ENCODE measurements at places on chromosomes 7 and 10. TPM values are rescaled to one million over a fixed set of nuclear protein-coding genes. Genes with fewer than 3 reads are reported as not detected.

DNA sequence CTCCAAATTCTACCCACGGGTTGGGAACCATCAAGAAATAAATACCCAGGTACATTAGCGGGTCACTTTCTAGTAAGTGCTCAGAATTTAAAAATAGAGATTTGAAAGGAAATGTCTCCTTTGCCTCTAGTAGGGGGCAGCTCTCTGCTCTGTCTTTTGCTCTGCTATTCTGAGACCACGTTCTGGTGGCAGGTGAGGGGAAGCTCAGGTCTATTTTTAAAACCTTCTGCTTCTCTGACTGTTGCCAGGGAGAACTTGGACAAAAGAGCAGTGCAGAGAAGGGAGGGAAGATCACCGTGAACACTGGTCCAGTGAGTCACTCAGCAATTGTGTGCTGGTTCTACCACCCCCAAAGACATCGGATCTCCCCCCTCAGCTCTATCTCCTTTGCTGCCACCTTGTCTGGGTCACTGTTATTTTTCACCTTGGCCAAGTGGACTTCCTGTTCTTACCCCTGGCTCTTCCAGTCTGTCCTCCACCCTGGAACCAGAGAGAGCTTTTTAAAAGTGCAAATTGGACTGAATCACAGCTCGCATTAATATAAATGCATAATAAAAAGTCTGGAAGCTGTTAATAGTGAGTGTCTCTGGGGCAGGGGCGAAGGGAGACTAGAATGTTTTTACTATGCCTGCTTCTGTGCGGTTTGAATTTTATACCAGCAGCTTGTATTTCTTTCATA is 72.4 kb upstream of the LOXL4 start:
- peak; percentile 69 for DNase-seq

GRCh38 chr10:38038107-38038931 is 27.8 kb downstream of the ZNF33A start:
- no peak for DNase-seq

- no peak for DNase-seq
Measured at GRCh38 chr7:157711353-157711888, 374.6 kb downstream of the DNAJB6 start.

The GTF2IRD2 gene
- 6.7 TPM for total RNA-seq

The SPAM1 gene
- not detected for total RNA-seq

GRCh38 chr7:155203059-155203881 is 94.4 kb upstream of the INSIG1 start:
- no peak for DNase-seq

- no peak for DNase-seq
Measured at GRCh38 chr10:68151453-68151852, 42.2 kb downstream of the MYPN start.

DNA sequence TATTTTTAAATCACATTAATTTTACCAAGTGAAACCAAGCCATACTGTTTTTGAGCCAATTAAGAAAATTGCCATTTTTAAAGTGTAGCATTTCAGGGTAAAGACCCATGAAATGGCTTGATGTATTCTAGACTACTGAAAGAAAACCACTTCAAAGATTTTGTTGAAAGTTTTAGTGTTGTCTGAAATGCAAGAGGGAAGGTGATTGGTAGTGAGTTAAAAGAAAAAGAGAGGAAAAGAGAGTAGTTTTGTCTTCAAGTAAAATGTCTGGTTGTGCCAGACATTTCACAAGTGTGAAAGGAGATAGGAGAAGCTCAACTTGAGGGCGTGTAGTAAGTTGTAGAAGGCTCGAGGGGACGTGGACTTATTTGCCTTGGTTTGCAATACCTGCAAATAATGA is 41.6 kb downstream of the CALML5 start:
- DNase-seq = no peak

- no peak for DNase-seq
Measured at GRCh38 chr7:131933751-131934289, 377.4 kb upstream of the PODXL start.

GRCh38 chr7:152969335-152969734 is 209.8 kb downstream of the ACTR3B start:
- DNase-seq = no peak

DNA sequence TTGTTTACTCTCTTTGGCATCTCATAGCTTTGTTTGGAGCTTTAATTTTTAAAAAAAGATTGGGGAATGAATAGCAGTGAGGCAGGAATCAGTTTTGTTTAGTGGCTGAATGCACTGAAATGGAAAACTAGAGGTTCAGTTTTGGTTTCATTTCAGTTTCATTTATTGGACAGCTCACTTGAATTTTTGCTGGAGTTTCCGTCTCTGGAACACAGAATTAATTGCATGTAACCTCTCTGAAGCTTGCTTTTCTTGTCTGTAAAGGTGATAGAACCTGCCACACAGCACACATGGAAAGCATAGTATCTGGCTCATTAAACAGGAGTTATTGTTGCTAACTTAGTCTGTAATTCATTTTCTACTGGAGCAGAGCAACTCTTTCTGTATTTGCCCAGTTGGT is 7.1 kb downstream of the GRM8 start:
- no peak for DNase-seq

The GDF2 gene
- total RNA-seq = not detected

The SPDYE9 gene
- not detected for total RNA-seq

- no peak for DNase-seq
Measured at GRCh38 chr7:144768633-144769032, 67.2 kb downstream of the TPK1 start.

DNA sequence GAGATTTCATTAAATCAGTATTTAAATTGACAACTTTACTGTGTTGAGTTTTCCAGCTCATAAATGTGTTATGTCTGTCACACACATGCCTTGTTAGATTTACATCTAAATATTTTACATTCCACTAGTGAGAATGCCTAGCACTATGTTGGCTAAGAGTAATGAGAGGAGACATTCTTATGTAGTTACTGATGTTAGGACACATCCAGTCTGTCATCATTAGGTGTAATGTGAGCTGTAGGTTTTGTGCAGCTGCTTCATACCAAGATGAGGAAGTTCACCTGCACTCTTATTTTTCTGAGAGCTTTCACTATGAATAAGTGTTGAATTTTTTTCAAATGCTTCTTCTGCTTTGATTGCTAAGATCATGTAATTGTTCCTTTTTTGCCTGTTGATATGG is 218.0 kb upstream of the IGFBP3 start:
- DNase-seq = peak; percentile 77

The GRM3 gene
- not detected for total RNA-seq

The EZH2 gene
- 6.1 TPM for total RNA-seq

- peak; percentile 53 for DNase-seq
Measured at GRCh38 chr7:106813705-106814305, 51.3 kb upstream of the PIK3CG start.

- DNase-seq = no peak
Measured at GRCh38 chr7:12619461-12620069, 49.0 kb downstream of the SCIN start.

- peak; percentile 57 for DNase-seq
Measured at GRCh38 chr7:70696201-70696754, 435.7 kb upstream of the GALNT17 start.

The MALRD1 gene
- total RNA-seq = not detected

DNA sequence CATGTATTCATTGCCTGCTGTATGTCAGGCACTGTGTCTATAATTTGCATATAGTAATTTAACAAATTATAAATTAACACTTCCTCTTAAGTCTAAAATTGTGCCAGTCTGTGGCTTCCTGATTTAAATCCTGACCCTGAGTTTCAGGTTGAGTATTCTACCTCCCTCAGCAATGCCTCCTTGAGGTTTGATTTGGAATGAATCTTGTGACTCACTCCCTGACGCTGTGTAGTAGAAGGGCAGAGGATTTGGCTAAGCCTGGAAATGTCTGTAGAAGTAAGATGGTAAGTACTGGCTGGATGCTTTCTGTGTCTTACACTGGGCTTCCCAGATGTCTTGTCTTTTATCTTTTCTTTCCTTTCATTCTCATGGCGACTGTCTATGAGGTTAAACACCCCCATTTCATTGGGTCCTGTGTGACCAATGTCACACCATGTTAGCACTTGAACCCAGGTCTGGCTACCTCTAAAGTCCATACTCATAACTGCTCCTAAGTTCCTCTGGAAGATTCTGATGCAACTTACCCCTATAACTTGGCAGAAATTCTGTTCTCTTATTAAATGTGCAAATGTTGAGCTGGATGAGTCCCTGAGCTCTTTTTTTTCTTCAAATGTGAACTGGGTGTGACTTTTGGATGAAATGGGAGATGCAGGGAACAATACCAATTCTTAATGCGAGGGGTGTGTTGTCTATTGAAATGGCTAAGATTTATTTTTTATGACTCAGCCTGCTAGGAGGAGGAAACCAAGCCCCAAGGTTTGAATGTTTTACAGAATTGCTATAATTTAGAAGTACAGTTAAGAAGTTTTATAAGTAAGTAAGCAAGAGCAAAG is 48.5 kb downstream of the PLCE1 start:
- peak; percentile 91 for DNase-seq

The GPNMB gene
- total RNA-seq = 38.2 TPM

DNA sequence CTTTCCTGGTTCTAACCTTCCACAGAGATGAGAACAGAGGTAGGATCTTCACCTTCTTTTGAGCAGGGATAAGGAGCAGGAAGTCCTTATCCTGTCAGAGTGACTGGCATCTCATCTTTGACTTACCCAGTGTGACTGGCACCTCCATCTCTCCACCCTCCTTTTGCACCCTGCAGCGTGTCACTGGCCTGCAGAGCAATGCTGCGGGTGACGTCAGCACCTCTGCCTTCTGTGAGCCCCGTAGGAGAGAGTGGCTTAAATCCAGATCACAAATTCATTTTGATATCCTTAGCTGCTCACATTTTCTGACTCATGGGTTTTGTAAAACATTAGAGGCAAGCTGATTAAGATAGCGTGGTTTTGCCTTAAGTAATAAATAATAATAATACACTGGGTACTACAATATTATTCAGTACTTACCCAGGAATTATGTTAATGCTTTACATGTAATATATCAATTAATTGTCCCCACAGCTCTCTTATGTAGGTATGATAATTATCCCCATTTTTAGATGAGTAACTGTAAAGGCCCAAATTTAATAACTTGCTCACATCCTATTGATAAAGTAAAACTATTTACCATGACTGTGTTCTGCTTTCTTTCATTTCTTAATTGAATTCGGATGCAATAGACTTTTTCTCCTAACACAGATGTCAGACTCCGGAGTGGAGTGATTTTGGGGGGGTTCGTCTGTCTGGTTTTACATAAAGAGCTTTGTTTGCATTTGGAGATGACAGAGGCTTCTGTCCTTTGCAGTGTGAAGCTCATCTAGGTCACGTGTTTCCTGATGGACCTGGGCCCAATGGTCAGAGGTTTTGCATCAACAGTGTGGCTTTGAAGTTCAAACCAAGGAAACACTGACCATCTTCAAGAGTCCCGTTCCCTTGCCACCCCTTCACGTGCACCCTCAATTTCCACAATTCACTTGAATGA is 24.9 kb downstream of the MSRB2 start:
- DNase-seq = no peak

DNA sequence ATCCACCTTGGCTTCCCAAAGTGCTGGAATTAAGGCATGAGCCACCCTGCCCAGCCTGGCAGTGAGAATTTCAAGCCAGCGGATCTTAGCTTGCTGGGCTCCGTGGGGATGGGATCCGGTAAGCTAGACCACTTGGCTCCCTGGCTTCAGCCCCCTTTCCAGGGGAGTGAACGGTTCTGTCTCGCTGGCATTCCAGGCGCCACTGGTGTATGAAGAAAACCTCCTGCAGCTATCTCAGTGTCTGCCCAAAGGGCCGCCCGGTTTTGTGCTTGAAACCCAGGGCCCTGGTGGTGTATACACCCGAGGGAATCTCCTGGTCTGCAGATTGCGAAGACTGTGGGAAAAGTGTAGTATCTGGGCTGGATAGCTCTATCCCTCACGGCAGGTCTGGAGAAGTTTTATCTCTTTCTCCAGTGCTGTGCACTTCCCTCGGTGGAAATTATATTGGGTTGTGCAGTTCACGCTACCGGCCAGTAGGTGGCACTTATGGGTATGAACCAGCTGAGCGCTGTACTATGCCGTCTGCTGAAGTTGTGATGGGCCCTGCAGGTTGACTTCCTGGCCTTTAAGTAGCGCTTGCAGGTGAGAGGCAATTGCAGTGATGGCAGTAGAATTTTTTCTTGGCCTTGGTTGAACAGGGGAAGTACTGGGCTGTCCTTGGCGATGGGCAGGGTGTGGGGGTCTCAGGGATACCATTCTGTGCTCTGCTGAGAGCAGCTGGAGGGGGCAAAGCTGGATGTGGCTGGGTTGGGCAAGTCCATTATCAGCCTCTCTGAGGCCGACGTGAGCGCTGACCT is 138.0 kb upstream of the MTPN start:
- DNase-seq = peak; percentile 62

DNA sequence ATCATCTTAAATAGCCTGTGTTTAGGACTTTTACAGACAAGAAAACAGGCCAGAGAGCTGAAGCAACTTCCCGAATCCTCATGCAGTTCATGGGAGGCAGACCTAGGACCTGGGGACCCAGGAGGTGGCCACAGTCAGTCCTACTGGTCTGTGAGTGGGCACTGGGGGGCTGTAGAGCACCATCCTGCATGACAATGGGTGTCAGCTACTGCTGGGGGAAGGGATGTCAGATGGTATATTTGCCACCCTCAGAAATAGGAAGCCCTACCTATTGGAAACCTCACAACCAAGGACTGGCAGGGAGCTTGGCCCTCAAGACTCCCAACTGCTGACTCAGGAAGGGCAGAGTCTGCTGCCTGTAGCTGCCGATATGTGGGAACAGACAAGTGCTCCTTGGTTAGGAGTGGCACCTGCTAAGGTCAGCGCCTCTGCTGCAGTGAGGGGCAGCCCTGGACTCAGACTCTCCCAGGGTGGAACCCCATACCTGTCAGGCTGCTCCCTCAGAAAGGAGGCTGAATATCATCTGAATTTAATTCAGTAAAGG is 29.7 kb downstream of the OGDH start:
- DNase-seq = no peak

The CYP3A4 gene
- not detected for total RNA-seq

- DNase-seq = peak; percentile 96
Measured at GRCh38 chr7:116525913-116526861, 1.4 kb downstream of the CAV1 start.

GRCh38 chr10:59432207-59432900 is 70.0 kb upstream of the FAM13C start:
- DNase-seq = peak; percentile 26

GRCh38 chr7:20954711-20955619 is 168.3 kb upstream of the SP8 start:
- DNase-seq = no peak

DNA sequence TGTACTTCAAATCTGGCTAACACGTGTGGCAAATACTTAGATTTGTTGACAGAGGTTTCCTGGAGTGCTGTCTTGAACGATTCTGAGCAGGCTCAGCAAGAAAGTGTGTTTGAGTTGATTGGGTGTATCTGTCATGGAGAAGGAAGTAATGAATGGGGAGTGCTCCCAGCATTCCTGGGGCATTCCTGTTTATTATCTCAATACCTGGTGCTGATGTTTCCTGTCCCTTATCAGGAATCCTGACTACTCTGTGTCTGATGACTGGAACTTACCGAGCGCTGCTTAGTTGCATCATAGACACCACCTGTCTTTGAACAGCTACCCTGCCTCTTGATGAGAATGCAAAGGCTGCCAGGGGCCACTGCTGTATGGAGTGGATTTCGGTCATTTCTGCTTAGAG is 41.0 kb upstream of the TMEM248 start:
- DNase-seq = no peak

Data from GM23248 (cell line).